Right cardiac atrium (tissue), 5 donors: ENCODE measurements at places on chromosomes 11 and 22. TPM values are rescaled to one million over a fixed set of nuclear protein-coding genes. Genes with fewer than 3 reads are reported as not detected.

RBM14 gene
- 35.4 TPM for total RNA-seq

SCGB1C1 gene
- not detected for total RNA-seq

DNA sequence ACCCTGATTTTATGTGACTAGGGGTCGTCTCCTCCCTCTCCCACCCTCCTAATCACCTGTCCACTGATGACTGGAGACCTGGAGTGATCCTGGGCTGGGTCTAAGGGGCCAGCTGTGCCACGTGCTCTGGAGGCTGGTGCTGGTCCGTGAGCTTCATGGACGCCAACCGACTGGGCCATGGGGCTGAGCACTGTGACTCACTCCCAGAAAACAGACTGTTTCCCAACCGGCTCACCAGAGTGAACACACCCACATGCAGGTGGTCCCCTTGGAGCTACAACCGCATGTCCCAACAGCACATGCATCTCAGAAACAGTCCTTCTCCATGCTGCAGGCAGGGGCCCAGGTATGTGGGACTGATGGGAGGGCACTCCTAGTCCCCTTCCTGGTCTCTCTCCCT is 14.0 kb upstream of the LMO1 start:
- no peak for DNase-seq

- no peak for DNase-seq
These were observed 14.0 kb upstream of the SESN3 start for GRCh38 chr11:95245038-95245437.

- DNase-seq = no peak
These were observed at the start of gene ADAMTS8 for GRCh38 chr11:130428316-130429119. TSS of gene ADAMTS8 (minus strand) at chr11:130428609. CDS start at chr11:130428286, 323 bp downstream.

GRCh38 chr11:17563961-17564686 is 17.1 kb downstream of the OTOG start:
- DNase-seq = no peak

DNA sequence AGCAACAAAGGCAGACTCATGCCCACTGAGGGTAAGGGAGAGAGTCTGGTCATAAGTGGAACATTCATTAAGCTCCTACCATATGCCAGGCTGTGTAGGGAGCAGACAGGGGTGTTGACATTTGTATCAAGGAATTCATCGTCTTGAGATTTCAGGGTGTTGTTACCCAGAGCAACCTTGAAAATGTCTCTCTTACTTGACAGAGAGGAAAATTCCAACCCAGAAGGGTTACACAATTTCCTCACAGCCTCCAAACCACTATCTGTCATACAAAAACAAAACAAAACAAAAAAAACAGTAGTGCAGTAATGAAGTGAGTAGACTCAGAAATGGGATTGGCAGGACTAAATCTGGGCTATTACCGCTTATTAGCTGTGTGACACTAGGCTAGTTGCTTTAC is 113.2 kb downstream of the MIAT start:
- no peak for DNase-seq

DNA sequence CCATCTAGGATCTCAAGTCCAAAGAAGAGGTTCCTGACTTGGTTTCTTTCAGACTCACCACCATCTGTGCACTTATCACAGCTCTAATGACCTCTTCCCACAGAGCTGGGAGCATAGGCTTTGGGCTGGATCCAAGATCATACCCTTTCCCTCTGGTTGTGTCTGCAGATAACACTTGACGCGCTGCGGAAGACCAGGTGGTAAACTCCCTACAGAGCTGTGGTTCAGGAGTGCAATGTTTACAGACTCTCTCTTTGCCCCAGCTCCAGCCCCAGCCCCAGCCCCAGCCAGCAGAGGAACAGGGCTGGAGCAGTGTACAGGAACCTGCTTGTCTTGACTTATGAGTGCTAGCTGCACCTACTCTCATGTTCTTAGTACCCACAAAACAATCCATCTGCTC is 274.4 kb upstream of the SYN3 start:
- no peak for DNase-seq

DNA sequence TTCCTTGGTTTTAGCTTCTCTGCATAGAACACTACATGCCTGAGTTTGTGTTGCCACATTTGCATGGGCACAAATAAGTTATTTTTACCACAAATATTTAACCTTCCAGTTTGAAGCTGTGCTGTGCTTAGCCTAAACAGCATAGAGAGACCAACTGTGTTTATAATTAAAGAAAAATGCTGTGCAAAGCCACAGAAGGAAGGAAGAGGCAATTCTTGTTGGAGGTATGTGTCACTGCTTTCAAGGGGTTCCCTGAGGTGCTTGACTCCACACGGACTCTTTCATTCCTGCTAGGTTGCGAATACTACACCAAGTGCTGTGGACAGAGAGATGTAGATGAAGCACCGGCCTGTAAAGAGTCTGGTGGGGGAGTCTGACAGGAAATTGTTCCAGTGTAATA is 47.6 kb upstream of the OLFML1 start:
- no peak for DNase-seq

- DNase-seq = no peak
These were observed 34.6 kb upstream of the SHANK2 start for GRCh38 chr11:71286701-71287643.

DNA sequence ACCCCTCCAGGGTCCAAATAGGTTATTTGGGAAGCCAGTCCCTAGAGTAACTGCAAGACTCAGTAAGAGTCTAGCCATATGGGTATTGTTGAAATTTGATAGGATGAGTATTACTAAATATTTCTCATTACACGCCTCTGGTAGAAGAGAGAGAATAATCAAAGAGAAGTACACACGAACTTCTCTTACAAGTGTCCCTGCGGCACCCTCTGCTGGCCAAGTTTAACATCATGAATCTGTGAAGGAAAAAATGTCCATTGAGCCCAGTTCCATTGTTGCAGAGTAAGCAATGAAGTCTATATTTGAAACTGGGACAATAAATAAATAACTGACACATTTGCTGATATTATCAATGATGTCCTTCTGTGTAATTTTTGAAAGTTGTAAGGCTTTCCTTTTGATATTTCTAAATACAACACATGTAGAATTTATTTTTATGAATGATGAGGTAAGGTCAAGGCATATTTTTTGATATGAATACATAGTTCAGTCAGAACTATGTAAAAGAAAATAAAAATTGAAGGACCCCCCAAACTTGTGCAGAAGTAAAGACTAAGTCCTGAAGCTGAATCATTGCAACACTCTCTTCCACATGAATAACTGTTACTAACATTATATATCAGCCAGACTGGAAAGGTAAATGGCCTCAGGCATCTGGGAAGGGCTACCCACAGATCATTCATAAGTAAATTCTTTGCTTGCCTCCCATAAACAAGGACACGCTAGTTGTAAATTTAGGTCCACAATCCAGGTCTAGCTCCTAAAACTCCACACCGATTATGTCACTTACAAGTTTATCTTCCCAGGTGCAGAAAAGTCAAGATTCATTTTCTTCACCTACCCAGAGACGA is 10.0 kb downstream of the OR51L1 start:
- no peak for DNase-seq

DNA sequence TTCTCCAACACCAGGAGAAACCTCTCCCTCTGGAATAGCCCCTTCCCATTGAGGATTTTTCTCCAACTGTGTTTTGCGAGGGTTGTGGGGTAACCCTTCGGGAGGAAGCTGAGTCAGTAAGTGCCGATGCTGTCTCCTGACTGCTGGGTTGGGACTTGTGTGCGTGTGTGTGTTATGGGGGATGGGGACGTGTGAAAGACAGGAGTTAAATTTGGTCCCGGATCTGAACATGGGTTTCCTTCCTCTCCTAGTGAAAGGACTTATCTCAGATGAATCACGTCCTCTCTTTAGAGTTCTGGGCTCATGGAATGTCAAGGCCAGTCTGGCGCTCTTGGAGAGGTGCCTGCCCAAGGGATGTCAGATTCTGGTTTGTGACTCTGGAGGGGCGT is 33.3 kb downstream of the KIAA1671 start:
- DNase-seq = peak; percentile 75

GRCh38 chr11:122863704-122864326 is 18.7 kb upstream of the JHY start:
- DNase-seq = peak; percentile 75

DNA sequence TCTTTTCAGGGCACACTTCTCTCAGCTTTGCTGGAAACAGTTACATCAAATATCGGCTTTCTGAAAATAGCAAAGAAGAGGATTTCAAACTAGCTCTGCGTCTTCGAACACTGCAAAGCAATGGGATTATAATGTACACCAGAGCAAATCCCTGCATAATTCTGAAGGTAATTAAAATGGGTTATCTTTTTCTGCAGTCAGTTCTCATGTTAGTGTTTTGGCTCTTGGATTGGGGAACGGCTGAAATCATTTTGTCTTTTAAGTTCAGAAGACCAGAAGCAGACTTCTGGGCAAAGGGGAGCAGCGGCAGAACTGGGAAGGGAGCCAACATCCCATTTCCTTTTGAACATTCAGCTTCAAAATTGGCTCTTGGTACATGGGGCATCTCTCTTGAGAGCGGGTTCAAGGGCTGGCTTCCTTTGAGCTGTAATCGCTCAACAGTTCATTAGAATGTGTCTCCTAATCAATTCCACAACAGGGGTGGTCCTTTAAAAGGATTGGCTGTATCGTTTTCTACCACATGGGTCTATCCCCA is 110.2 kb upstream of the MTNR1B start:
- no peak for DNase-seq
